ENCODE measurements at places on chromosomes 1 and 21. TPM values are rescaled to one million over a fixed set of nuclear protein-coding genes. Genes with fewer than 3 reads are reported as not detected.

Gene SIM2
- total RNA-seq: not detected

DNA sequence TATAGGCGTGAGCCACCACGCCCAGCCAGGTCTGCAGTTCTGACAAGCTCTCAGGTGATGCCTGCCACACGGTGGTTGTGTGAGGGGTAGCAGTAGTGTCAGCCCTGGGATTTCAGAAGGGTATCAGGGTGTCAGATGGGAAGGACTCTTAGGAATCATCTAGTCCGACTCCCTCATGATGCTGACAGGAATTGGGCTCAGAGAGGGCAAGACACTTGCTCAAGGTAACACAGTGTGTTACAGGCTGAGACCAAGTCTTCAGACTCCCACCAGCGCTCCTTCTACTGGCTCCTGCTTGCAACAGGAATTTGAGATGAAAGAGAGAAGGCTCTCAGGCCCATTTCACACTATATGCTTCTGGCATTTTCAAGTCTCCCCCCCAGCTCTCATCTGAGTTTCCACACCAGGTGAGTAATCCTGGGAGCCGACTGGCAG, 6.9 kb downstream of the HTR1D start:
- DNase-seq: no peak

GRCh38 chr1:207941665-207942064, 30.7 kb upstream of the CD34 start:
- peak; percentile 95 for DNase-seq

GRCh38 chr21:34967509-34968289, 81.4 kb downstream of the RUNX1 start:
- no peak for DNase-seq

Gene GNAT2
- not detected for total RNA-seq

DNA sequence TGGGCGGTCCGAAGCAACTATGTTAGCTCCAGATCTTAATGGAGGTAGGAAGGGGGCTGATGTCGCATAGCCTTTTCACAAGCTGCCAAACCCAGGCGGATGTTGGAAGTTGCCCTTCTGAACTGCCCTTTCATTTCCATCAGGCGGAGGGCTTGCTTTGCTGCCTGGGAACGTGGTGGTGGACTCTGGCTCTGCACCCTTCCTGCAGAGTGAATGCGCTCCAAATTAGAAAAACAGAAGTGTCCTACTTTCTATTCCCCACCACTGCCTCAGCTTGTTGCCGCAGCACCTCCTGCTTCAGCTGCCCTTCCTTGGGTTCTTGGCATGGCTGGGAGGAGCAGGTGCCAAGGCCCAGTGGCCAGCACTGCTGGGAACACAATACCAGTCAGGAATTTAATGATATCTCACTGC, 60.6 kb downstream of the AK4 start:
- DNase-seq: no peak

DNA sequence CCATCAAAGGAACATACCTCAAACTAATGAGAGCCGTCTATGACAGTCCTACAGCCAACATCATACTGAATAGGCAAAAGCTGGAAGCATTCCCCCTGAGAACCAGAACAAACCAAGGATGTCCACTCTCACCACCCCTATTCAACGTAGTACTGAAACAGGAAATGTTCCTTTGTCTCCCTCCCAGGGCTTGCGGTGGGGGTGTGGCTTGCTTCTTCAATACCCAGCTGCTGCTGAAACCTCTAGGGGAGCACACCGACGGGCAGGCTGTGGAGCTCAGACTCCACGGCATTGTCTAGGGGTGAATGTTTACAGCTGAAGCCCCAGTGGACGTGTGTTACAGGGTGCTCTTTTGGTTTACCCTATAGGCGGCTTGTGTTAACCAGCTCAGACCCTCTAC, 30.5 kb upstream of the B3GALT2 start:
- no peak for DNase-seq

GRCh38 chr1:171590022-171590421, 32.0 kb upstream of the MYOCOS start:
- DNase-seq: no peak

DNA sequence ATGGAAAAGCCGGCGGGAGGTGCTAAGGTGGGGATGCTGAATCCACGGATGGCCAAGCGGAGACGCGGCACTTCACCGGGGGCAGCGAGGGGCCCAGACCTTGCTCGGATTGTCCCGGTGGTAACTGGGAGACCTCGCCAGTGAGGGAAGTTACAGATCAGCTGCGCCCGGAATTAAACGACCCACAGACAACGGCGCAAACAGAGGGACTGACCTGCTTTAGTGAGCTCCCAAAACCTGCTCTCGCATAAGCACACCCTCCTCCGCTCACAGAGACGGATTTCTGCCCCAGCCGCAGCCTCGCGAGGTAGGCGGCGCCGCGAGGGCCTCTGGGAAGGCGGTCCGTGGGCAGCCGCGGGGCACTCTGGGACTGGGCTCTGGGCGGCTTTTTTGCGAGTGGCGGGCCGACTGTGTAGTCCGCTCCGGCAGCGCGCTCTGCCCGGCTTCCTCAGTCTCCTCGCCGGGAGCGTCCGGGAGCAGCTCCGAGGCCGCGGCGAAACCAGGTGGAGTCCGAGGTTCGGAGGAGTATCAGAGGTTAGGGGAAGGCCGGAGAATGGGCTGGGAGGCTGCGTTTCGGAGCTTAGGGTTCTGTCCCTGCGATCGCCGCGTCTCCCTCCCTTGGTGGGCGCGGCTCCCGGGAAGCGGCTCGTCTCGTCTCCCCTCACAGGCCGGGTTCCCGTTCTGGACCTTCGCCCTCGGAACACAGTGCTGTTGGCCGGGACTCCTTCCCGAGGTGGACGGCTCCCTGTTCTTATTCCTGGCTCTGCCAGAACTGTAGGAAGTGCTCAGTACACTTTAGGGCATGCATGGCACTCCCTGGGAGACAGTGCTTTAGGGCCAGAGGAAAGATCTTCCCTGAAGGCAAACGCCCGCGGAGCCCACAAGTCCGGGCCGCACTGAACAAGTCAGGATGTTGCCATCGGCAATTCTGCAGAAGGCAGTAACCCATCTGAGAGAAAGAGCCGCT, at the start of gene EXO5:
TSS of gene EXO5 (plus strand) at position 393 of the 967 bp plus-strand sequence. CDS start 5,778 bp downstream, outside the sequence.
- peak; percentile 67 for DNase-seq
